ENCODE measurements at places on chromosomes 2 and 18.
A peak's percentile ranks its signal among the peaks of the same experiment; 100 is the strongest.

GRCh38 chr2:171319164-171319810, 114.5 kb downstream of the METTL8 start:
- peak; percentile 15 for DNase-seq

GRCh38 chr2:168912901-168913369, 11.8 kb downstream of the G6PC2 start:
- DNase-seq: no peak

DNA sequence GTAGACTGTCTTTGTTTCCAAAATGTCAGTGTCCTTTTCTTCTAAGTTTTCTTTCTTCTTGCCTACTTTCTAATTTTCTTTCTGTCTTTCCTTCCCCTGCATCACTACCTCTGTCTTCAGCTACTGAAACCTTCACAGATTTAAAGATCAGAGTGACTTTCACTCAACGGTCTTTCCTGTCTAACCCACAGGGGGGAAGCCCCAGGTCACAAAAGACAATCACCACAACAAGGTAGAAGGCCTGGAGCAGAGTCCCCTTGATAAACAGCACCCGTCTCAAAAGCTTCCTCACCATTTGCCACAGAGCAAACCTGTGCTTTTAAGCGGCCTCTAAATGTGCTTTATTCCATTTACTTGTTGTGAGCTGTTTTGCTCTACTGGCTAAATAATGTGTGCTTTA, 665.4 kb downstream of the BCL11A start:
- peak; percentile 1 for DNase-seq

GRCh38 chr2:122034344-122034743, 278.9 kb downstream of the TSN start:
- no peak for DNase-seq

GRCh38 chr2:177316756-177317155, 52.2 kb upstream of the NFE2L2 start:
- no peak for DNase-seq

- DNase-seq: no peak
Observed at GRCh38 chr2:164890544-164890943, 48.9 kb upstream of the COBLL1 start.

DNA sequence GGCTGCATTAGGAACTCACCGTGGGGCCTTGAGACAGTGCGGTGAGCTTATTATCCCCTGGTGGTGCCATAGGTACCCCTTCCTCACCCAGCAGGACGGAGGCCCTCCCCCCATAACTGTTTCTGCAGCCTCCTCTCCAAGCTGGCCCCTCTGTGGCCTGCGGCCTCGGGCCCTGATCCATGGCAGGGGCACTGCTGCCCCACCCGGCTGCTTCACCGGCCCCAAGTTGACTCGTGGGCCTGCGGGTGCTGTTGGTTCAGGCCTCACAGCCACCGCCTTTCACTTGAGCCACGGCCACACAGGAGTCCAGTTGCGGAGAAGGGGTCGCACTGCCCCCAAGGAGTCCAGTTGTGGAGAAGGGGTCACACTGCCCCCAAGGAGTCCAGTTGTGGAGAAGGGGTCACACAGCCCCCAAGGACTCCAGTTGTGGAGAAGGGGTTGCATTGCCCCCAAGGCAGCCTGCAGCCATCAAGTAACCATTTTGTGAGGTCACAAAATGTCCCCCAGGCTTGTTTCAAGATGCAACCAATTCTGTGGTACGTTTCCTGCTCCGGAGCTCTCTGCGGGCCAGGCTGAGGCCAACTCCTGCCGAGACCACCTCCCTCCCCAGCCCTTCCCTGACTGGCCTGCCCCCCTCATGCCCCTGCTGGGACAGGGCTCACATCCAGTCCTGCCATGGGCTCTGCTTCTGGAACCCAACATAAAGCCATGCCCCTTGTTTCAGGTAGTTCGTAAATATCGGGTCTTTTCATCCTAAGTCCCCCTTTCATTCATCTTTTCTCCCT, 4.6 kb downstream of the LRRFIP1 start:
- no peak for DNase-seq

Measured in activated effector memory CD4-positive, alpha-beta T cell treated with Interleukin-2 at 50 U/mL for 16 hours (primary cell).